HS-27A (cell line): ENCODE measurements at places on chromosomes 16 and 17.

- DNase-seq, result no peak
Observed at GRCh38 chr17:68437979-68438822, 19.1 kb downstream of the WIPI1 start.

GRCh38 chr17:56744721-56745120, 89.0 kb downstream of the C17orf67 start:
- no peak for DNase-seq

GRCh38 chr16:46746821-46747776, 1.0 kb downstream of the MYLK3 start:
- no peak for DNase-seq

DNA sequence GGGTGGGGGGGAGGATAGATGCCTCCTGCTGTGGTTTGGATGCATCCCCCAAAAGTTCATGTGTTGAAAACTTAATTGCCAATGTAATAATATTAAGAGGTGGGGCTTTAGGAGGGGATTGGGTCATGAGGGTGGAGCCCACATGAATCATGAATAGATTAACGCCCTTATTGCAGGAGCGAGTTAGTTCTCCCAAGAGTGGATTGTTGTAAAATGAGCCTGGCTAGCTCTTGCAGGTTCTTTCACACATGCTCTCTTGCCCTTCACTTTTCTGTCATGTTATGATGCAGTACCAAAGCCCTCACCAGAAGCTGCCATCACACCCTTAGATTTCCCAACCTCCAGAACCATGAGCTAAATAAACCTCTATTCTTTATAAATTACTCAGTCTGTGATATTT, 52.0 kb downstream of the GINS3 start:
- no peak for DNase-seq

- DNase-seq, result no peak
Observed at GRCh38 chr16:88608076-88608475, 30.3 kb upstream of the IL17C start.

DNA sequence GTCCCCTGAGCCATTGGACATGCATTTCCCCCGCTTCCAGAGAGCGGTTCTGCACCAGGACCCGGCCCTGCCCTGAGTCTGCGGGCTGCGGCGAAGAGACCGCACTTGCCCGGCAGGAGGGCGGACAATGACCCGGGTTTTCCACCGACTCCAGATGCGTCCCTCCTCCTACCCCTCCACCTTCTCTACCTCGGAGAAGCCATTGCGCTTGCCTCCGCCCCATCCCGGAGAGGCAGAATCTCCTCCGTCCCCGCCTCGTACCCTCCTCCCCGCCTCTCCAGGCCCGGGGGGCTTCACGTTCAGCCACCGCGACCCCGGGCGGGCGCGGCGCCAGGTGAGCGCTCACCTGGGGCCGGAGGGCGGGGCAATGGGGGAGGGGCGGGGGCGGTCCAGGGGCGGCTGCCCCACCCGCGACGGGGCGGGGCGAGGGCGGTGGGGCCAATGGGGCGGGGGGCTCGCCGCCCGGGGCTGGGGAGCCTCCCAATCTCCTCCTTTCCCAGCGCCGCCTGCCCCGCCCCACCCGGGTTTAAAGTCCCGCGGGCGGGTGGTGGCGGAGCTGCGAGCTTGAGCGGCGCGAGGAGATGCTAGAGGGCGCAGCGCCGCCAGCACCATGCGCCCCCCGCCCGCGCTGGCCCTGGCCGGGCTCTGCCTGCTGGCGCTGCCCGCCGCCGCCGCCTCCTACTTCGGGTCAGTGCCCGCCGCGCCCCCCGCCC, at the start of gene WNT9B:
Gene WNT9B (plus strand): TSS at position 555 of the 713 bp plus-strand sequence. CDS start 56 bp downstream, at position 611.
- no peak for DNase-seq

DNA sequence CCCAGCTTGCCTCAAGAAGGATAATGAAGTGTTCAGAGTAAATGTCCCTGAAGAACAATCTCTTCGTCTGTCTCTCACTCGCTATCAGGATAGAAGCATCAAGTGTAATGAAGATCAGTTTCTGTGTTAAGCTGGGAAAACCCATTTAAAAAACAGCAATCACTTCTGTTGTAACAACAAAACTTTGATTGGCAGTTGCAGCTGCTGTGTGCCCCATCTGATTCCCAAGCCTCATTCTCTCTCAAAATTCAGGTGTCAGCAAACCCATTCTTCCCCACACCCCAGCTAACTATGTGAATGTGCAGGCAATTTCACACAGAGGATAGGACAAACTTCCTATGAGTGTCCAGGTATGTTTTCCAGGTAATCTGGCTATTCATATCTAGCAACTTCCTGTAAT, 2.4 kb upstream of the HNF1B start:
- DNase-seq, result no peak

DNA sequence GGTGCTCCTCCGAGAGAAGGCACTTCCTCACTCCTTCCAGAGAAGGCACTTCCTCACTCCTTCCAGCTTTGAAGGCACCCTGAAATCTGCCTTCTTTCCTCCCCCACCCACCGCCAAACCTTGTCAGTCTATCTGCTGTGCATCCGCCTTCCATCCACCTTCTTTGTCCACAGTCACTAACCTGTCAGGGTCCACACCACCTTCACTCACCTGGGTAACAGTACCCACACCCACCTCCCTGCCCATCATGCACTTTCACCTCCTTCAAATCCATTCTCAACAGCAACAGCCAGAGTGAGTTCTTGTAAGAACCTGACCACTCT, 5.2 kb downstream of the CCDC102A start:
- no peak for DNase-seq

- peak; percentile 22 for DNase-seq
Observed at GRCh38 chr17:3659541-3660111, 8.8 kb downstream of the TAX1BP3 start.

DNA sequence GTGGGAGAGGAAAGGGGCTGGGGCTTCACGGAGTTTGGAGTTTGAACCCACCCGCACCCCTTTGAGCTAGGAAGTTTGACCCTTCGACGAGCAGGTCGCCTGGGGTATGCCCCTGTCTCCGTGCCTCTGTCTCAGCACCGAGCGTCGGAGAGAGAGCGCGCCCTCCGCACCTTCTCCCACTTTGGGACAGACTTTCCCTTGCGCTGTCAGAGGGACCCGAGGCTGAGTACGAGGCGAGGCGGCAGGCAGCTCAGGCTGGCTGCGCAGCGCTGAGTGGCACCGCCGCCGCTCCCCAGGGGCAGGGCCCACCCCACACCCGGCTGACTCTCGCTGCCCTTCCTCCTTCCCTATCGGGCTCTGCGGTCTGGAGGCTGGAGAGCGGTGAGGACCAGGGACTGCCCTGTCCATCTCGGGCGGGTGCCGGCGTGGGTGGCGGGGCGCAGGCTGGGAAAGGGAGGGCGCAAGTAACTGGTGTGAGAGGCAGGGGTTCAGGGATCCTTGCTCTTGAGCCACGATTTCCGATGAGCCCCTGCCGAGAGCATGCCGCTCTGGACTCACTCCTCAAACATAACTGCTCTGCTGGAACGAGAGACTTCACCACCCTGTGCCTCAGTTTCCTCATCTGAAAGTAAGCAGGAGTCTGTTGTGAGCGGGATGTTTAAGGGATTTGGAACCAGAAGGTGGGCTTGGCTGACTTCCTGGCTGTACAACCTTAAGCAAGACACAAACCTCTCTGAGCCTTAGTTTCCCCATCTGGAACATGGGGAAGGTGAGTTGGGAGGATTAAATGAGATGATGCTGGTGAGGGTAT, 981 bp downstream of the BEAN1 start:
- DNase-seq, result no peak

DNA sequence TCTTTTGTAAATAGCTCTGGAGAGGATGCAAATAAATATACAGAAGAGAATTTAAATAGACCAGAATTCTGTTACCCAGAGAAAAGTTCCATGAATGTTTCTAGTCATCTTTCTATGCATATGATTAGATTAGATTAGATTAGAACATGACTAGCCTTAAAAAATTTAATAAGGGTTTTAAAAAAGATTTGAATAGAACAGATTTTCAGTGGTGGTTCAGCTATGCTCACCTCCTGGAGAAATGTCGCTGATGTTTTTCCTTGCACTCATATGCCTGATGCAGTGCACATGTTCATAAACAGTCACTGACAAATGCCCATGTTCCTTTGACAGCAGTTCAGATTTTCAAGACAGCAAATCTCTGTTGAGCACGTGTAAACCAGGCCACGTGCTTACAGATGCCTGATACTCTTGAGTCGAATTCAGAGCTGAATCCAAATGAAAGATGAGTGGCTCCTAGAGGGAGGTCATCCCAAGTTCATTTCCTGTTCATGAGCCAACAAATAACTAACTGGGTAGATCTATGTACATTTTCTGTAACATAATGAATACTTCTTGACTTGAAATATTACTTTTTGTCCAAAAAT, 19.9 kb upstream of the RAB11FIP4 start:
- no peak for DNase-seq

DNA sequence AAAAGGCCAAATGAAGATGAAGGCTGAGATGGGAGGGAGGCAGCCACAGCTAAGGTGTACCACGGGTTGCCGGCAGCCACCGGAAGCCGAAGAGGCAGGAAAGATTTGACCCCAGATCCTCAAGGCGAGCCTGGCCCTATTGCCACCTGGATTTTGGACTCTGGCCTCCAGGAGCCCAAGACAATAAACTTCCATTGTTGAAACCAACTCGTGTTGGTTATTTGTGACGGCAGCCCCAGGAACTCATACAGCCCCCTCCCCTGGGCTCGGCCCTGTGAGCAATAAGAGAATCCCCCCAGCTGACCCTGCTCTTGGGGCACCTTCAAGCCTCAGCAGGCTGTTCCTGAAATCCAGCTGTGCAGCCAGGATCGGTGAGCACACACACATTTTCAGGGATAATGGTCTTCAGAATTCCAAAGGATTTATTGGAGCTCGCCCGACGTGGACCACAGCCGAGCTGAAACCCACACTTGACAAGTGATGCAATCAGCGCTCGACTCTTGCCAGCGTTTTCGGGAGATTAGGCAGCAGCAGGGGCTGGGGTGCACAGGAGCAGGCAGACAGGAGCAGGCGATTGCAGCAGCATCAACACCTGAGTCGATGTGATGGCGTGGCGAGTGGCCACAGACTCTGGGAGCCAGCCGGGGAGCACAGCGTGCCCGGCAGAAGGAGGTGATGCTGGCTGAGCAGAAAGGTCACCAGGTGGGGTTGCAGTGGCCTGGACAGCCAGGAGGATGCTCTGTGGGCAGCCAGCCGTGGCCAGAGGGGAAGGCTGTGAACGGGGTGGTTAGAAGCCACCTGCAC, 22.4 kb upstream of the CBX4 start:
- DNase-seq, result no peak

GRCh38 chr17:75570772-75571171, 16.8 kb upstream of the MYO15B start:
- DNase-seq, result no peak

DNA sequence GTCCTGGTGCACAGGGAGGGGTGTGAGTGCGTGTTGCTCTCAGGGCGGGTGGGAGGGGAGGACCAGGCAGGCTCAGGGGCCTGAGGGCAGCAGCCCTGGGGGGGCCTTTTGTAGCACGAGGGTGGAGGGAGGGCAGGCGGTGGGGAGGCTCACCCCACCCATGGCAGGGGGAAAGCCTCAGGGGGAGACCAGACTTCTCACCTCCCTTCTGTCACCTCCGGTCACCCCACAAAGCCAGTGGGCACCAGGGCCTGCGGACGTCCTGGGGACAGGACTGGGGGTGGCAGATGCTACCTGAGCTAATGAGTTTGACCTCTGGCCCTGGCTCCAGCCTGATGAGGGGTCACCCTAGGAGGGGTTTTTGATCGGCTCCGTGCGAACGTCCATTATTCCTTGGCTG, 39.0 kb downstream of the SOX8 start:
- no peak for DNase-seq

- no peak for DNase-seq
Observed at GRCh38 chr16:89909777-89910716, 8.6 kb upstream of the MC1R start.

- no peak for DNase-seq
Observed at GRCh38 chr17:82648742-82649331, 593 bp upstream of the WDR45B start.

GRCh38 chr17:78124081-78124835, 4.3 kb downstream of the TMC6 start:
- DNase-seq, result no peak

- no peak for DNase-seq
Observed at GRCh38 chr16:52069866-52070265, 477.1 kb downstream of the TOX3 start.

- no peak for DNase-seq
Observed at GRCh38 chr17:77470800-77471733, 330.3 kb downstream of the SEC14L1 start.

DNA sequence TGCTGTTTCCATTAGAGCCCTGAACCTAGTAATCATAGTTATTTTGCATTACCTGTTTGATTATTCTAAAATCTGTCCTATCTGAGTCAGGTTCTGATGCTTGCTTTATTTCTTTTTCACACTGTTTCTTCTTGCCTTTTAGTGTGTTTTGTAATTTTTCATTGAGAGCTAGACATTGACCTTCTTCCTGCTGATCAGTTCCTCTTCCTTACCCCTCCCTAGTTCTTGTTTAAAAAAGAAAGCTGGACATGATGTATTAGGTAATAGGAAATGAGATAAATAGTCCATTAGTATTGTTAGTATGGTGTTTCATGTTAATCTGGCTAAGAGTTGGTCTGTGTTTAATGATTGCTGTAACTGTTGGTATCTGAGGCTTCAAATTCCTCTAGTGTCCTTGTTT, 13.4 kb downstream of the WWP2 start:
- DNase-seq, result no peak

DNA sequence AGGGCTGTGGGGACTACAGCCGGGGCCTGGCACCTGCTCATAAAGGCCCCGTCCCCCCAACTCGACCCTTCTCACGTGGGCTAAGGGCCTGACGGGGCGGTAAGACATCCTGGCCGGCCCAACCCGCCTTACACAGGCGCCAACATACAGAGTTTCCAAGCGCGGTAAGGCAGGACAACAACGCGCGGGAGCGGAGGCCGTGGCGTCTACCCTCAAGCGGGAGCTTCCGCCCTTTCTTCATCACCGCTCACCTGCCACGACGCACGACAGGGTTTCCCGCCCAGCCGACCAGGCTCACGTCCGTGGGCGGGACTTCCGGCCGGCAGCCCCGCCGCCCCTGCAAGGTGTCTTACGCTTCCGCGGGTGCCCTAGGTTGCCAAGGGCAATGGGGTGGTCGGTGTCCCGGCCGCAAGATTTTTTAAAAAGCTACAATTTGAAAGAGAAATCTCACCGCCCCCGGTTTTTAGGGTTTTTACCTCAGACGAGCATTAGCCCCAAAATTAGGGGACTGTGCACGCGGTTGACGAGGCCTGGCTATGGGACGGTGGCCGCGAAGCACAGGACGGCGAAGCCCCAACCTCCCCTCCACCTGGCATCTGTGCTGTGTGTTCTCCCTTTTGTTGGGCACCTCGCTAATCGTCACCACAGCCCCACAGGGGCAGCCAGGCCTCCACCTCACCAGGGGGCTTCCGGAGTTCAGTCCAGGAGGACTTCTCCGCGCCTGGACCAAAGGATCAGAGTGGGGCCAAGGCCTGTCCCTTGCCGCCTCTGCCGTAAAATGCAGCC, at the start of gene TERB1:
Gene TERB1 (minus strand): TSS at position 265 of the 786 bp plus-strand sequence. CDS start 4,786 bp downstream, outside the sequence.
- no peak for DNase-seq

- DNase-seq, result no peak
Observed at GRCh38 chr16:51473091-51473490, 322.0 kb upstream of the SALL1 start.

GRCh38 chr17:66287911-66288310, 14.5 kb upstream of the PRKCA start:
- DNase-seq, result no peak

- no peak for DNase-seq
Observed at GRCh38 chr16:50996830-50997186, 154.3 kb downstream of the SALL1 start.

- no peak for DNase-seq
Observed at GRCh38 chr16:54277845-54278703, 8.5 kb downstream of the IRX3 start.
